ENCODE measurements at places on chromosomes 11 and 22.

- peak; percentile 73 for DNase-seq
- H3K36me3 ChIP-seq: no peaks in the 10 kb centered on the region
- no peaks in the 10 kb centered on the region for H3K27me3 ChIP-seq
Observed at GRCh38 chr11:88552379-88553062, 215.0 kb upstream of the CTSC start.

- H3K27ac ChIP-seq: no peak overlapping the region
- H3K4me1 ChIP-seq: no peaks in the 10 kb centered on the region
- no peak overlapping the region for H3K4me3 ChIP-seq
- no peaks in the 10 kb centered on the region for H3K27me3 ChIP-seq
- H3K36me3 ChIP-seq: no peaks in the 10 kb centered on the region
Observed at GRCh38 chr11:59849129-59849528, 3.8 kb upstream of the CBLIF start.

GRCh38 chr11:103125462-103125861 is 16.2 kb downstream of the DYNC2H1 start:
- H3K36me3 ChIP-seq: peaks cover 24% of the 10 kb centered on the region
- H3K27ac ChIP-seq: no peak overlapping the region
- no peak overlapping the region for H3K4me3 ChIP-seq
- H3K27me3 ChIP-seq: no peaks in the 10 kb centered on the region
- DNase-seq: no peak

- no peaks in the 10 kb centered on the region for H3K36me3 ChIP-seq
- H3K4me3 ChIP-seq: no peak overlapping the region
- H3K27ac ChIP-seq: no peak overlapping the region
- peaks cover 21% of the 10 kb centered on the region for H3K27me3 ChIP-seq
Observed at GRCh38 chr22:39943953-39944872, 16.0 kb upstream of the TMA7B start.

- no peak overlapping the region for H3K27ac ChIP-seq
- no peak overlapping the region for H3K4me3 ChIP-seq
- peak; percentile 85 for DNase-seq
- H3K4me1 ChIP-seq: no peaks in the 10 kb centered on the region
- H3K36me3 ChIP-seq: no peaks in the 10 kb centered on the region
- no peaks in the 10 kb centered on the region for H3K27me3 ChIP-seq
Observed at GRCh38 chr11:8006349-8006977, 19.3 kb downstream of the EIF3F start.

GRCh38 chr11:114616516-114616915 is 20.9 kb upstream of the NXPE4 start:
- DNase-seq: no peak
- H3K36me3 ChIP-seq: no peaks in the 10 kb centered on the region
- H3K27ac ChIP-seq: no peak overlapping the region
- H3K27me3 ChIP-seq: no peaks in the 10 kb centered on the region

DNA sequence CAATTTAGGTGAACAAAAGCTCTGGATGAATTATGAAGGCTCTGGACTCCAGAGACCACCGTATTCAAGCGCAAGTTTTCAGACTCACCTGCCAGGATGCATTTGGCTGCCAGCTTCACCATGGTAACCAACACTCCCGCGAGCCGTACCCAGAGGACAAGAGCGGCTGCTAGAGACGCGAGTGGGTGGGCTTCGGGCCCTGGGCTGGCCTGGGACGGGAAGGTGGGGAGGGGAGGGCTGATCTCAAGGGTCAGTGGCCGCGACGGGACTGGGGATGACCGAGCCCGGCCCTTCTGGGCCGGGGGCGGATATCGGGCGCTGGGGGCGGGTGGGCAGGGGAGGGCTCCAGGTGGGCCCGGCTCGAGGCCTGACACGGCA is 344 bp downstream of the IFT27 start:
- H3K4me1 ChIP-seq: peaks cover 7% of the 10 kb centered on the region
- H3K27me3 ChIP-seq: peaks cover 10% of the 10 kb centered on the region
- H3K27ac ChIP-seq: no peak overlapping the region
- H3K36me3 ChIP-seq: no peaks in the 10 kb centered on the region

GRCh38 chr11:133936136-133936535 is 20.6 kb downstream of the IGSF9B start:
- no peaks in the 10 kb centered on the region for H3K4me1 ChIP-seq
- H3K27ac ChIP-seq: no peak overlapping the region
- no peak for DNase-seq
- H3K36me3 ChIP-seq: no peaks in the 10 kb centered on the region

DNA sequence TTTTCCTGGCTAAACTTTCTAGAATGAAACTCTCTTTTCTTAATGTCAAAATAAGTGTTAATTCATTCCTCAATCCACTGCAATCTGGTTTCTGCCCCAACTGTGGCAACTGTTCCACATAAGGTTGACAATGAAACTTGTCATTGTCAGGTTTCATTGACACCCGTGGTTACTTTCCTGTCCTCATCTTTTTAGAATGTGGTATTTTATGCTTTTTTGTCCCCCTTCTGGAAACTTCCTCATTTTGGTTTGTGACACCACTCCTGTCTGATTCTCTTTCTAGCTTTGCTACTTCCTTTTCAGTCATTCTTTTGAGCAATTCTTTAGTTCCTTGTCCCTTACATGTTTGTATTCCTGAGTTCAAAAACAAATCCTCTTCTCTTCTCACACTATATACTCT is 7.5 kb upstream of the PDE3B start:
- H3K27me3 ChIP-seq: peaks cover 23% of the 10 kb centered on the region
- H3K4me3 ChIP-seq: no peak overlapping the region
- H3K36me3 ChIP-seq: no peaks in the 10 kb centered on the region
- H3K4me1 ChIP-seq: peaks cover 4% of the 10 kb centered on the region
- no peak for DNase-seq

DNA sequence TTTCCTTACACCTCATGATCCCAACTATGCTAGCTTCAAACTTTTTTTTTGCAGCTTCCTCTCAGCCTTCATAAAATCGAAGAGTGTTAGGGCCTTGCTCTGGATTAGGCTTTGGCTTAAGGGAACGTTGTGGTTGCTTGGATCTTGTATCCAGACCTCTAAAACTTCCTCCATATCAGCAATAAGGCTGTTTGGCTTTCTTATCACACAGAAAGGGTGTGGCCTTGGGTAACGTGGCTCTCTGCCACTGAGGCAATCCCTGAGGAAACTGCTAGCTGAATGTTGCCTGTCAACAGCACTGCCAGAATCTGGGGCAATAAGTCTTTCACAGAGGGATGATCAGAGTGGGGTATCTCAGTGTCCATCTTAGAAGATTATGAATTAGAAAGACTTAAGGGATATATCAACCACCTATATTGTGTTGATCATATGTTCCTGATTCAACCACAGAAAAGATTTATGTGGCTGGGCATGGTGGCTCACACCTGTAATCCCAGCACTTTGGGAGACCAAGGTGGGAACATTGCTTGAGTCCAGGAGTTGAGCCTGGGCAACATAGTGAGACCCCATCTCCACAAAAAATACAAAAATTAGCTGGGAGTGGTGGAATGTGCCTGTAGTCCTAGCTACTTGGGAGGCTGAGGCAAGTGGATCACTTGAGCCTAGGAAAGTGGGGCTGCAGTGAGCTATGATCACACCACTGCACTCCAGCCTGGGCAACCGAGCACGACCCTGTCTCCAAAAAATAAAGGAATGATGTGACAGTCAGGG is 12.5 kb upstream of the CUL5 start:
- no peak for DNase-seq
- H3K36me3 ChIP-seq: no peaks in the 10 kb centered on the region
- H3K4me1 ChIP-seq: peaks cover 7% of the 10 kb centered on the region
- no peak overlapping the region for H3K4me3 ChIP-seq

DNA sequence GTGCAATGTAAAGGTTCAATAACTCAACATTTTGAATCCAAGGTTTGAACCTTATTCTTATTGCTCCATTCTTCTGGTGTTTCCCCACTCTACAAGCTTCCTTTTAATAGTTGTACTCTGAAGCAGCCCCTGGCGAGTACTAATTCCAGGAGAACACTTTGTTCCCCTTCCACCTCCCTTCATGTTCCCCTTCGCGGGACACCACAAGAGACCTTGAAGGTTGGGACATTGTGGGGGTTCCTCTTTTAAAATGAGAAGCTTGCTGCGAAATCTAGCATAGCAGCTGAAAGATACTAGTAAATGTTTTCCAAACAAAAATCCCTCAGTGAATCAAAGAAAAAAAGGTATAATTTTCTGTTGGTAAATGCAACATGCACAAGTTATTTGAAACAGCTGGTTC is 626.3 kb upstream of the LRRC4C start:
- no peaks in the 10 kb centered on the region for H3K27me3 ChIP-seq
- no peak overlapping the region for H3K4me3 ChIP-seq
- no peak overlapping the region for H3K27ac ChIP-seq
- peaks cover 13% of the 10 kb centered on the region for H3K4me1 ChIP-seq

- H3K4me3 ChIP-seq: no peak overlapping the region
- peak; percentile 74 for DNase-seq
Observed at GRCh38 chr11:82701847-82702520, 31.7 kb downstream of the FAM181B start.

DNA sequence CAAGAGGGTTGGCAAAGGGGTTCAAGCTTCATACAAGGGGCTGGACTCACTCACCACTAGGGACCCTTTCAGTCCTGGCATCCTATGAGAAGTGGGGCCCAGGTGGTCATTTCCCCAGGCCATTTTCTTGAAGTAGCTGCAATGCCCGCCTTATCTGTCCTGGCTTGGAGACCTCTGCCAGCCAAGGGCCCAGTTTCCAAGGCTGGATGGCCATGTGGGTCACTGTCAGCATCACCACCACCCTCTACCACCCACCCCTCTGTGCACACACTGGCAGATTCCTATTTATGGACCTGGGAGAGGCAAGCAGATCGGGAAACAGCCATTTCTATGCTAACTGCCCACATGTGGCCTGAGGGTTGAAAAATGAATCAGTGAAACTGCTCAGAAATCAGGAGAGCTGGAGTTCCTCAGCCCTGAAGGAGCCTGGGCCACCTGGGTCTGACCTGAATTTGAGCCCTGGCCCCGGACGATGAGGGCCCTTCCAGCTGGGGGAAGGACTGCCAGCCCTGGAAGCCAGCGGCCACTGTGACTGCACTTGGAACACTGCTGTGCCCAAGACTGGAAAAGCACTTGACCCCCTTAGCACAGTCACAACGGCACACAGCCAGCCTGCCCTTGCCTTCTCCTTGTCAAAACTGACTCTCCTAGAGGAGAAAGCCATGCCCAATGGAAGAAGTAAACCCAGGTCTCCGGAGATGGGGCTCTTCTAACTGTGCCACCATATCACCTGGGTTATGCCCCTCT is 442.2 kb downstream of the BUD13 start:
- no peaks in the 10 kb centered on the region for H3K27me3 ChIP-seq
- no peak overlapping the region for H3K4me3 ChIP-seq
- H3K27ac ChIP-seq: no peak overlapping the region

GRCh38 chr22:38706101-38706900 is 557 bp downstream of the GTPBP1 start:
- H3K4me3 ChIP-seq: peak overlapping the region; percentile 88
- DNase-seq: peak; percentile 64
- H3K36me3 ChIP-seq: no peaks in the 10 kb centered on the region
- peaks cover 18% of the 10 kb centered on the region for H3K4me1 ChIP-seq
- peaks cover 8% of the 10 kb centered on the region for H3K27me3 ChIP-seq

- no peaks in the 10 kb centered on the region for H3K27me3 ChIP-seq
- no peaks in the 10 kb centered on the region for H3K4me1 ChIP-seq
- no peak overlapping the region for H3K4me3 ChIP-seq
Observed at GRCh38 chr22:44891293-44891747, 118.5 kb downstream of the PHF21B start.

DNA sequence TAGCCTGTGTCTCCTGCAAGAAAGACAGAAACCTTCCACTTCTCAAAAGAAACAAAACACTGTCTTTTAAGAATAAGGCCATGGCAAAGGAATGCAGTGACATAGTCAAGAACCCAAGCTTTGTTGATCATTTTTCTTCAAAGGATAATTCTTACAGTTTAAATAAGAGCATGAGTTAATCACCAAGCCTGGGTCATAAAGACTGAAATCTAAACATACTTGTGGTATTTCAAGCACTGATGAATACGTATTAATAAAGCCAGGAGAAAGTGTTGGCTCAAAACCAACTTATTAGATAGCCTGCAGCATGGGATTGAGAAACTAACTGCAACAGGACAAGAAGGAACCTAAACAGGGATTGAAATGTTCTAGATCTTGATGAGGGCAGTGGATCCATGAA is 143.3 kb upstream of the MTNR1B start:
- peaks cover 35% of the 10 kb centered on the region for H3K4me1 ChIP-seq
- no peaks in the 10 kb centered on the region for H3K27me3 ChIP-seq
- no peaks in the 10 kb centered on the region for H3K36me3 ChIP-seq
- no peak for DNase-seq
- H3K27ac ChIP-seq: no peak overlapping the region

DNA sequence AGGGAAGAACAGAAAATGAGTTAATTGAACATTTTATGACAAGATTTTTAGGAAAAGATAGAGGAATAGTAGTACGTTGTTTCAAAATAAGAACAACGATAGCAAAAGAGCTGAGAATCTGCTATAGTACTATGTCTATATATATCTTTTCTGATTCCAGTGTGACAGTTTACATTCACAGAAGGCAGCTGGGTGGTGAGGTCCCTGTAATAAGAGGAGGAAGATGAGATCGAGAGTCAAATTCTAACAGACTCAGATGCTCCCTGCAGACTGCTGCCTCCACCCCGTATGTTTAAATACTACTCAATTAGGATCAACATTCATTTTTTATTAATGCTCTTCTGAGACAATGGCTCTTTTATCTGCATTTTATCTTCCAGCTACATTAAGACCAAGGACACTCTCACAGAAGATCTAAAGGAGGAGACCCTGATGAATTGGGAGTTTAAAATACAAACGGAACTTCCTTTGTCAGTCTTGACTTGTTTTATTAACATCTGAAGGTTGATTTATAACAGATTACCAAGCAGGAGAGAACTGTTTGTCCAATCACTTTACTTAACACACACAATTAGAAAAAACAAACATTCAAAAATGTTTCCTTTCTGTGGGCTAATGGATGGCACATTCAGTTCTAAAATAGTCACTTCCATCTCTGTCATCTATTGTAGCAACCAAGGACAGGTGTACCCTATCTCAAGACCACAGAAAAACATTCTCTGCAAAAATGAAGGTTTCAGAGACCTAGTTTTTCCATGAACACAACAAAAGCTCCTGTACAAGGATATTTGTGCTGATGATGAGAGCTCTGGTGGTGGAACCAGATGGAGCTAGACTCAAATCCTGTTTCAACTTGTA is 240.2 kb downstream of the CADM1 start:
- H3K36me3 ChIP-seq: no peaks in the 10 kb centered on the region
- no peak overlapping the region for H3K4me3 ChIP-seq
- no peak overlapping the region for H3K27ac ChIP-seq
- H3K4me1 ChIP-seq: peaks cover 6% of the 10 kb centered on the region

DNA sequence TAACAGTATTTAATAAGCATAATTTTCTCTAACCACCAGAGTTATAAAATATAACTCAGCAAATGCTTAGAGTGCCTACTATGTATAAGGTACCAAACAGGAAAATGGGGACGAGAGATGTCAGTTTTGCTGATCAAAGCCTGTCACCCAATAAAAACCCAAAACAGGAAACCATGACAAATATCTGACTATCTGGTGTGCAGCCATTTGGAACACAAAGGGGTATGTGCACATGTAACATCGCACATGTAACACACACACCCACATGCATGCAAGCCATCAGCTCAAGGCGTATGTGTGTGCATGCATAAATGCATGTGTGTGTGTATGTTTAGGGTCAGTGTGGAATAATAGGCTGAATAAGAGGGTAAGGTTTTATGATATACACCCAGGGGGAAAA is 64.2 kb downstream of the PRR5L start:
- H3K36me3 ChIP-seq: no peaks in the 10 kb centered on the region
- peaks cover 36% of the 10 kb centered on the region for H3K4me1 ChIP-seq
- no peak for DNase-seq
- H3K4me3 ChIP-seq: no peak overlapping the region
- no peak overlapping the region for H3K27ac ChIP-seq

Measured in neural progenitor cell (in vitro differentiated cells).